ENCODE measurements at places on chromosomes 1 and 21.
A peak's percentile ranks its signal among the peaks of the same experiment; 100 is the strongest.

DNA sequence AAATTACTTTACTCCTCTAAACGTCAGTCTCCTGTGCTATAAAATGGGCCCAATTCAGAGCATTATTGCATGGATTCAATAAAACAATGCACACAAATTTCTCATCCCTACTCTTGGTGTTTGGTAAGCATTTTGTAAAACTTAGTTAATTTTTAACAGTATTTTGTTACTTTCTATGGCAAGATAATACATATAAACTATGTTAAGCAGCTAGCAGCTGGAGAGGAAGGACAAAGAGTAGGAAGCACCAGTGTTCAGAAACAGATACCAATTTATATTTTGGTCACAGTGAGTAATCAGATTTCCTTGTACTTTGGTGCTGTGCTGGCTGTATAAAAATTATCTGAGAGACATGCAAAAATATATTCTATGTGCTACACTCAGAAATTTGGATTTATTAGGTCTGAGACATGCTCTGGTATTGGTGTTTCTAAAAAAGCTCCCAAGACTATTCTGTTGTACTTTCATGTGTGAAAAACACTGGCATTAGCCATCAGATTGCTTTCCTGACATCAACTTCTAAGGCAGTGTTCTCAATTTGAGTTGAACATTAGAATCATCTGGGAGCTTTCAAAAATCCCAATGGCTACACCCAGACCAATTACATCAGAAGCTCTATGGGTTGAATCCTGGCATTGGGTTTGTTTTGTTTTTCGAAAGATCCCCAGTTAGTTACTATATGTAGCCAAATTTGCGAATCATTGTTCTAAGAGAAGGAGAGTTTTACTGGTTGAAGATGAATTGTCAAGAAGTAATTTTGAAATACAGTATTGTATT, 100.3 kb upstream of the C1orf87 start:
- DNase-seq = no peak

DNA sequence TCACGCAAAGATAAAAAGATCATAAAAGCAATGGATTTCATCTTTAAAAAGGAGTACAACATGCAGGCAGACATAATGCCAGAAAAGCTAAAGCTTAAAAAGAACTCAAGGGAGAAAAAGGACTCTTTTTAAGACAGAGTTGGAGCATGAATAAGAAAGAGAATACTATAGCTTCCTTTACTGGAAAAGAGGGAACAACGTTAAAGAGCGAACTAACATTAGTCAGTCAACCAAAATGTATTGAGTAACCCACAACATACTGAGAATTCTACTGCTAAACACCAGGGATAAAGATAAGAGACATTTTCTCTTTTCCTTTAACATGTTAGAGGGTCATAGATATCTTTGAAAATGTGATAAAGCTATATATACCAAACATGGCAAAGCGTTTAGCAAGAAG, 182.0 kb downstream of the DUSP10 start:
- DNase-seq = no peak

GRCh38 chr1:248691567-248692155, 10.9 kb downstream of the OR14I1 start:
- no peak for DNase-seq

DNA sequence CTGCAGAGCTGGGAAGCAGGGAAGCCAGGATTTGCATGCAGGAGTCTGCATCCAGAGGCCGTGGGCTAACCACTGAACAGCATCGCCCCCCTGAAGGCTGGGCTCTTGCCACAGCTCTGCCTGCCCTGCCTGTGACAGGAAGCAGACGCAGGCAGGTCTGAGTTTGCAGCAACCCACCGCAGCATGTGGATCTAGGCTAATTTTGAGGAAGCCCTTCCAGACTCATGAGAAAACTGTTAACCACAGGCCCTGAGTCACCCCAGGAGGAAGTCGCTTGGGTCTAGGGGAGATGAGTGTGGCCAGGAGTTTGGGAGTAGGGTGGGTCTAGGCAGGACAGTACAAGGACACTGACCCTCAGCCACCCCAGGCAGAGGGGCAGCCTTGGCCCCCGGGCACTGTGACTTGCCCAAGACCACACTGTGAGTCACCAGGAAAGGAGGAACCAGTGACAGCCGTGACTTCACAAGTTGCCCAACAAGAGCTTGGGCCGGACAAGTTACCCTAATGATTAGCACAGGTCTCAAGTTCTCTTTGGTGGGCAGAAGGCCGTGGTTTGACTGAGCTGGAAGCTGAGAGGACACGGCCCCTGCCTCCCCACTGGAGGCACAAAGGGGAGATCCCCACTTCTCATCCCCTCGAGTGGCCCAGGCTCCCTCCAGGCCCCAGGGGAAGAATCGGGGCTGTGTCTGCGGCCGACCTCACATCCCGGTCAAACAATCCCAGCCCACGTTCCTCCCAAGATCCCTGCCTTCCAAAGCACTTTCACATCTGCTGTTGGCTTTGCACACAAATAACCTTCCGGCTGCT, 826 bp downstream of the LAPTM5 start:
- DNase-seq = peak; percentile 14

DNA sequence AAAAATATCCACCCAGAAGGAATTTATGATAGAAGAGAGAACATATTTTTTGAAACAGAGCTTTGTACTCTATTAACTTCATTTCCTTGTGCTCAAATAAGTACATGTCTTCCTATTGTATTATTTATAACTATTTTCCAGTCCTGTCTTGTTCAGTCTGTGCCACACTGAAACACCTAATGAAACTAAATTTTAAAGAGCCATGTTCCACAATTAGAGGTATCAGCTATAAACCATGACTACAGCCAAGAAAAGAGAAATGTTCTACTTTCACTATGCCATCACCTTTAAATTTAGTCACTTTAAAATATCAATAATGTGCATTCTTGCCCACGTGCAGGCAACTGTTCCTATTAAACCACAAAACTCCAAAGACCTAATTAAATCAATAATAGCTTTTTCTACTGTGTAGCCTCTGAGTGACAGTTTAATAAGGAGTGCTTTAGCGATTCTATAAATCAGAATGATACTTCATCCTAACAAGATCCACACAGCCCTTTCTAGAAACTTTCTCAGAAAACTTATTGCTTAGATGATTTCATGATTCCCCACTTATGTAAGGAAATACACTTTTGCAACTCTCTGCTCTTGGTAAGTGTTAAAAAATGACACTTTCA, 404.9 kb upstream of the CHRM3 start:
- DNase-seq = no peak

DNA sequence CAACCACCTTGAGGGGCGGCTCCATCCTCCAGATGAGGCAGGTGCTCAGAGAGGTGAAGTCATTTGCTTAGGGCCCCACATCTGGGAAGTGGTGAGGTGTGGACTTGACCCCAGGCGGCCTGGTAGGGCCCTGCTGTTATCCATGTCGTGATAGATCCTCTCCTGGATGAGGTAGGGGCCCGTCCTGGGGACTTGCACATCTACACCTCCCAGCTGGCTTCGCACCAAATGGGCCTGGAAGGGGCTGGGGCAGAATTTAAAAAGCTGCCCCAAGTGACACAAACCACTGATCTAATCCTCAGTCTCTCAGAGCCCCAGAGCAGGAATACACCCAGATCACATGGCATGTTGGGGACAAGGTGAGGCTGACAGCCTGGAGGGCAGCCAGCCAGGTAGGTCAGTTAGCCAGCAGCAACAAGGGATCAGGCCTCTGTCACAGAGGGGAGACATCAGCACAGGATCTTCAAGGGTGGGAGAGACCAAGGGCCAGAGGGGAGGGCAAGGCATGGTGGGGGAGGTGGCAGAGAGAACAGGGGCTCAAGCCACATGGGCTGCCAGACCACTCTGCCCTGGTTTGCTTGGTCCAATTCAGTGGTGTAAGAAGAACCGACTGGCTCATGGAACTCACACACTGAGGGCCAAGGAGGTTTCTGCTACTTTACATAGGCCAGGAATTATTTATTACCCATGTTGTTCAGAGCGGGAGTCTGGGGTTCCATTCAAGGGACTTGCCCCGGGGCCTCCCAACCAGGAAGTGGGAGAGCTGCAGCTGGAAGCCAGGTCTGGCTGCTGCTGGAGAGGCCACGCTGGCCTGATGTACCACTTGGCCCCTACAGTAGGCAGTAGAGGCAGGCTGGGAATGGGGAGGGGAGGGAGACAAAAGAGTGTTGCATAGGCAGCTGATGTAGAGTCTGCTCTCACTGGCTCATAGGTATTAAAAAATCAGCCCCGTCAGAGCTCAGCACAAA, 12.1 kb downstream of the LRP8 start:
- DNase-seq = no peak

GRCh38 chr1:151579436-151580225, 32.2 kb upstream of the SNX27 start:
- no peak for DNase-seq

GRCh38 chr1:31633117-31633516, 11.6 kb downstream of the PEF1 start:
- peak; percentile 22 for DNase-seq

- no peak for DNase-seq
Observed at GRCh38 chr1:36481771-36482723, 666 bp downstream of the CSF3R start.

DNA sequence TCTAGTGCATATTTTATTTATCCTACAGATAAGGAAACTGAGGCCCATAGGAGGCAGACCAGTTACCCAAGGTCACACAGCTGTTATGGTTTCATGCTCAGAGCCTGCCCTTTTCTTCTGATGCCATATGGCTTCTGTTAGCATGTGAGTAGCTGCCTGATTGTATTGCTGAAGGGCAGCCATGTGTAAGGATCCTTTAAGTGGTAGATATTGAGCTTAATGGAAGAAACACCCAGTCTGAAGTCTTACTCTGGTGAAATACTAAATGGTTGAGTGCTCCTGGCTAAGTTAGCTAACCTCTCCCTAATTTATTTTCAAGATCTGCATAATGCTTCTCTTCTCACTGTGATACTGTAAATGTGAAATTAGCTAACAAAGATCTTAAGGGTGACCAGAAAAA, 30.9 kb downstream of the ADAMTS5 start:
- DNase-seq = no peak

- DNase-seq = no peak
Observed at GRCh38 chr1:21510113-21510493, 880 bp downstream of the ALPL start.

DNA sequence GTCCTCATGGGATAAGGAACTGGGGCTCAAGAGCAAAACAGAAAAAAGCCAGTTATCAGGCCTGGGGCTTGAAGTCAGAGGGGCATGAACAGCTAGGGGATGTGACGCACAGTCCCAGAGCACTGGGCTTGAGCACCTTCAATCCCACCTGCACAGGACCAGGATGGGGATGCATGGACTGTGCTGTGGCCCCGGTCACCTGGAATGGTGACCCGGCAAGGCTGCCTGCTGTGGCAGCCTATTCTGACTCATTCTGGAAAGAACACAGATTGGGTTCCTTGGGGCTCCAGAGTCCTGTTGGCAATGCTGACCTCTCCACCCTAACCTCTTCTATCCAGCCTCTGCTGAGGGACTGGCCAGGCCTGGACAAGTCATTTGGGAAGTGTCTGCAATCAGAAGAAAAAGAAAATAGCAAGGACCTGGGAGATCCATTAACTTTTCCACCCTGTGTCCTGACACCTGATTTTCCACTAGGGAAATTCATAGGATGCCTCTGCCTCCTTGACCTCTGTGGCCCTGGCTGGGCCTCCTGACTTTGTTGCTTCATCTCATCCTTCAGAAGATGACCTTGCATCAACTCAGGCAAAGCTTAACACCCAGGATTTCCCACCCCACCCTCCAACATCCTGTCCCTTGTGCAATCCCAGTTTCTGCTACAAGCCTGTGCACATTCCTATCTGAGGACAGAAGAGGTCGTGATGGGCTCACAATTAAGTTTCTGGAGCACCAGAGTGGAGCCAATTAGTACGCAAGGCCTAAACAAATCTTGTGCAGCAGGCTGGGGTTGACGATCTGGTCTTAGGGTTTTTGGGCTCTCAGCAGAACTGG, 17.9 kb upstream of the FMOD start:
- DNase-seq = no peak

- peak; percentile 89 for DNase-seq
Observed at GRCh38 chr1:94325377-94326302, 88.3 kb upstream of the ARHGAP29 start.

- DNase-seq = no peak
Observed at GRCh38 chr1:14507262-14507661, 91.2 kb upstream of the KAZN start.

DNA sequence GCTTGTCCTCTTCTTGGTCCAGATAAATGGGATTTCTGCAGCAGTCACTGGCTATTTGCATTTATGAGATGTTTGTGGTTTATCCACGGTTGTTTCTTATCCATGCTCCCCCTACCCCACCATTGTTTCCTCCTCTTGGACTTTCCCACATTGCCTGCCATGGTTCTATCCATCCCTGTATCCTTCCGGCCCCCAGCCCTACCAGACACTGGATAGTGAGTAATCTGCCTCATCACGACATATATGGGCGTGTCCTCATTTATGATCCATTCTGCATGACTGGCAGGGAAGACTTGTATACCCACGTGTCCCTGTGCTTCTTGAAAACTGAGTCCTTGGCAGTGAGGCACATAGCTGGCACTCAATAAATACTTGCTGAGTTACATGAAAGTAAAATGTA, 40.1 kb downstream of the CACNA1S start:
- DNase-seq = peak; percentile 12

- DNase-seq = no peak
Observed at GRCh38 chr21:44332383-44332782, 6.8 kb downstream of the CFAP410 start.

DNA sequence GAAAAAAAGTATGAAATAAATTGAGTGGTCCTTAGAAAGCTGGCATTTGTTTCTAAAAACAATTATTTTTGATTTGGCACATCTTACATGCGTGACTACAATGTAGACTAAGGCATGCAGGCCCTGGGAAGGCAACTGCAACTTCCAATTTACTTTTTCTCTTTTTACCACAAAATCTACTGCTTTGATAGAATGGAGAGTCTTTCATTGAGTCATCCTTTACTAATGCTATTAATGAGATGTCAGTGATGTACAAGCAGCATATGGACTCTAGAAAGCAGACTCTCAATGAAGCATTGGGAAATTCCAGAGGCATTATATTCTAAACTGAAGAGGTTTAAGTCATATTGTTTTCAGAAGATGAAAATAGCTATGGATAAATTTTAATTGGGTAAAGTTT, 29.6 kb upstream of the PRRX1 start:
- DNase-seq = no peak

GRCh38 chr1:21490774-21491487, 18.3 kb upstream of the ALPL start:
- peak; percentile 67 for DNase-seq

DNA sequence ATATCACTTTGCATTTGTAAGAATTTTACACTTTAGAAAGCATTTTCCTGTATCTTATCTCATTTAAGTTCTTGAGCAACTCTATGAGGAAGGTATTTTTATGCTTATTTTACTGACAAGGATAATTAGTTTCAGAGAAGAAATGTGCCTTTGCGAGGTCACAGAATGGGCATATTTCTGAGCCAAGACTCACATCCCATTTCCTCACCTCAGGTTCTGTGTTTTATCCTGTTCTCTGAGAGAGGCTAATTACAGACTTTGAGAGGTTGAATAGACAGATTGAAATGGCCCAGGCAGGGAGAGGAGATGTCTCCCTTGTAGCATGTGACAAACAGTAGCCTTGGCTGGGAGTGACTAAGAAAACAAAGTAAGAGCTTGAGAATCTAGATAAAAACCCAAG, 39.1 kb upstream of the ZC3H11B start:
- DNase-seq = no peak

- DNase-seq = no peak
Observed at GRCh38 chr1:54396261-54396933, 9.8 kb downstream of the SSBP3 start.

GRCh38 chr1:100543640-100544039, 5.7 kb downstream of the GPR88 start:
- DNase-seq = no peak

Measured in A549 (cell line).